ENCODE measurements at places on chromosomes 3 and 15. TPM values are rescaled to one million over a fixed set of nuclear protein-coding genes. Genes with fewer than 3 reads are reported as not detected.

GRCh38 chr3:29004885-29005599 lies 275.8 kb upstream of the RBMS3 start:
- DNase-seq, result no peak

GRCh38 chr3:157248590-157249422 lies 88.9 kb upstream of the CCNL1 start:
- DNase-seq, result peak; percentile 71

DNA sequence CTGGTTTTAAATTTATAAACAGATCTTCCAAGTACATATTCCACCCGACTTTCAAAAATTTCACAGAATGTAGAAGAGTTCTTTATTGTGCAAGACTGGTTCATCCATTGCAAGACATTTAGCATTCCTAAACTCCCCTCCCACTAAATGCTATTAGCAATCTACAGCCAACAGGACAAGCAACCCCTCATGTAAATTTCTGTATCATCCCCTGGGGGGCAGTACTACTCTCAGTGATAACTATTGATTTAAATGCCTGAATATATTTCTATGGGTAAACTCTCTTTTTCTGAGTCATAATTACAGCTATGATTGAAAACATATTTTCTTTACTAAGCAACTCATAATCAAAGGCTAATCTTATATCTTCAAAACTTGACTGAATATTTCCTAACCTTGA lies 10.7 kb upstream of the SLC15A2 start:
- peak; percentile 18 for DNase-seq

DNA sequence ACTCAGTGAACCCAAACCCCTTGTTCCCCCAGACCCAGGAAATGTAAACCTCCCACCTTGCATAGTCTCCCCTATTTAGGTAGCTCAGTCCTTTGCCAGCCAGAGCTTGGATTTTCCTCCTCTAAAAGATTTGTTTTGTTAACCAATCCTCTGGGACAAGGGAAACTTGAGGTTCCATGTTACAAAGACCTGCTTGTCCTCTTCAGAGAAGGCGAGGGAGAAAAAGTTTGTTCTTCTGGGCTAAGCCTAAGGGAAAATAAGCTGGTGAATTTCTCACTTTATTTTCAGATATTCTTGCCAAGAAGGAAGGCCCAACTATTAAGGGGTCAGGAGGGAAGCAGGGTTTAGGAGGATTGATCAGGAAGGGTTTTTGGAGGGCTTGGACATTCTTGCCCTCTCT lies 136.1 kb upstream of the PROK2 start:
- DNase-seq, result no peak

- no peak for DNase-seq
These were observed 18.3 kb downstream of the MAP2K1 start for GRCh38 chr15:66405007-66405406.

DNA sequence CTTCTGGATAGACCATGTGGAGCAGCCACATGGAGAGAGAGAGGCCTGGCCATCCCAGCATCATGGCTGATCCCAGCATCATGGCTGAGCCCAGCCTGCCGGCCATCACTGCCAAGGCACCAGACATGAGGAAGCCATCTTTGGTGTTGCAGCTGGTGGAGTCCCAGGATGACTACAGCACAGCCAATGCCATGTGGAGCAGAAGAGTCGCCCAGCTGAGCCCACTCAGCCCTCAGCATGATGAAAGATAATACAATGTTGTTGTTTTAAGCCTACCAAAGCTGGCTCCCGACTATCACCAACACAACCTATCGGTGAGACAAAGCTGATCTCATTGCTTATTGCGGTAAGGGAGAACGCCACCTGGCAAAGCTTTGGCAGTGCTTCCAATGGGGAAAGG lies 18.4 kb downstream of the HES1 start:
- no peak for DNase-seq

Gene RTP3
- total RNA-seq, result not detected

DNA sequence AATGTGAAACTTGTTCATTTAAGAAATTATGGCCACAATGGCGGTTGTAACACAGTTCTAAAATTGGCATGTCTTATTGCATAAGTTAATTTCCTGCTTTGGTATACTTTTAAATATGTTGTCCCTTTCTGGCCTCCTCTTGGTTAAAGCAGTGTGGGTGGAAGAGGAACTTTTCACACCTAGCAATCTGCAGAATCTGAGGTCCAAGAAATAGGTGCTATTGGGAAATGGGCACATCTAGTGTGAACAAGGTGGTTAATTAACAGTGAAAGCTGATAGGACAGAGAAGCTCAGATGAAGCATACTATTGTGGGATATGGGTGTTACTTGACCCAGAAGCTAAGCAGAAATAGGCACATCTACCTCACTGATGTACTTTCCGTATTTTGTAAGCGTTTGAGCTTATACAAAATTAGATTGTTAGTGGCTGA lies 10.6 kb downstream of the CMC1 start:
- DNase-seq, result no peak

Gene RLBP1
- 0.12 TPM for total RNA-seq

- no peak for DNase-seq
These were observed 641.8 kb downstream of the NTRK3 start for GRCh38 chr15:87614704-87615103.

Gene PAQR5
- total RNA-seq, result 34.0 TPM

DNA sequence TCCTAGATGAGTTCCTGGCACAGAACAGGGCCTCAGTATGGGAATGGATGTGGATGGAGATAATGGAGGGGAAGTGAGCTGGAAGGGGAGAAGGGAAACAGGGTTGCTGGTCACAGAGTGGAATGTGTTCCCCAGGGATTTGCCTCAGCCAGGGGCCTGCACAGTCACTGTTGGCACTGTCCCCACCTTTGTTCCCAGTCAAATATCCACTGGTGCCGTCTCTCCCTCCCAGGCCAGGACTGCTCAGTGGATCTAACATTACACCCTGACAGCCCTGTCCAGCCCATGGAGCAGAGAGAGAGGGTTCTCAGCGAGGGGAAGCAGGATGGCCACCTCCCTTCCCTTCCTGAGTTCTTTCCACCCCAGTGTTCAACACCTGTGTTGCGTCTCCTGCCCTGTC lies 1.5 kb upstream of the PPP1R2 start:
- DNase-seq, result no peak

- DNase-seq, result no peak
These were observed 57.4 kb upstream of the MYZAP start for GRCh38 chr15:57534281-57534680.

Gene CADM2
- not detected for total RNA-seq

Gene COL6A5
- total RNA-seq, result not detected

GRCh38 chr3:77042343-77042742 lies 2.4 kb downstream of the ROBO2 start:
- DNase-seq, result no peak

- DNase-seq, result no peak
These were observed 103.6 kb upstream of the ICE2 start for GRCh38 chr15:60582370-60583036.

DNA sequence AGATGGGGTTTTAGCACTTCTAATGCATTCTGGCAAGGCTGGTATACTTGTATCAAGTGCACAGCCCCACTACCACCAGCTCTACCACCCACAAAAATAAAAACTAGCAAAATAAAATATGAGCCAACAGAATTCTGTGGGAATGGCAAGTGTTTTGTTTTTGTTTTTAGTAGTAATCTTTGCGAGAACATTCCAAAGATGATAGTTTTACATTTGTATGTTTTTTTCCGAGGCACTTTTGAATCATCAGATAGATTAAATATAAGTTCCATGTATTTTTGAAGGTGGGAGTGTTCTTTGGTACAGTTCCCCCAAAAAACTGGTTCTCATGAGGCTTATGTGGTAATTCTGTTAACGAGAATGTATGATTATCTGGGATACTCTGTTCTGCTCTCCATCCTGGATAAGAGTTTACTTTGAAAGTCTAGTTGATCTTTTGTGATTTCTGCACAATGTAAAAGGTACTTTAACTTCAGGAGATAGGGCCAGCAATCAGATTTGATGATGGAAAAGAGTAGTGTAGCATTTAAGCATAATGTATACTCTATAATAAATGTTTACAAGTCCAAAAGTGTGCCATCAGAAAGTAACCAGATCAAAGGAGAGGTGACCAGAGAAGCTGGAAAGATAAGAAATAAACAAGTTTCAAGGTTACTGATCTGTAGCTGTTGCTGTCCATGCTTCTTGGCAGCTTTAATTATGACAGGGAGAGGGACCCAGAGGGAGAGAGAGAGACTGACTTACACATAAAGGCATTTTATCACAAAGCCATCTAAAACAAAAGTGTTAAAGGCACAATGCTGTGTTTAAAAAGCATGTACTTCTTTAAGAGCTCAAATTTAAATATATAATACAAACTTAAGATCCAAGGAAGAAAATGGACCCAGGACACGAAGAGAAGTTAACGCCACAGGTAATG lies 130.9 kb downstream of the PGPEP1L start:
- DNase-seq, result no peak

Gene DNAJA4
- 66.6 TPM for total RNA-seq

Gene VWA5B2
- 10.6 TPM for total RNA-seq

Gene SI
- total RNA-seq, result not detected

Data from HCT116 (cell line).